ENCODE measurements at places on chromosomes 5 and 9.

DNA sequence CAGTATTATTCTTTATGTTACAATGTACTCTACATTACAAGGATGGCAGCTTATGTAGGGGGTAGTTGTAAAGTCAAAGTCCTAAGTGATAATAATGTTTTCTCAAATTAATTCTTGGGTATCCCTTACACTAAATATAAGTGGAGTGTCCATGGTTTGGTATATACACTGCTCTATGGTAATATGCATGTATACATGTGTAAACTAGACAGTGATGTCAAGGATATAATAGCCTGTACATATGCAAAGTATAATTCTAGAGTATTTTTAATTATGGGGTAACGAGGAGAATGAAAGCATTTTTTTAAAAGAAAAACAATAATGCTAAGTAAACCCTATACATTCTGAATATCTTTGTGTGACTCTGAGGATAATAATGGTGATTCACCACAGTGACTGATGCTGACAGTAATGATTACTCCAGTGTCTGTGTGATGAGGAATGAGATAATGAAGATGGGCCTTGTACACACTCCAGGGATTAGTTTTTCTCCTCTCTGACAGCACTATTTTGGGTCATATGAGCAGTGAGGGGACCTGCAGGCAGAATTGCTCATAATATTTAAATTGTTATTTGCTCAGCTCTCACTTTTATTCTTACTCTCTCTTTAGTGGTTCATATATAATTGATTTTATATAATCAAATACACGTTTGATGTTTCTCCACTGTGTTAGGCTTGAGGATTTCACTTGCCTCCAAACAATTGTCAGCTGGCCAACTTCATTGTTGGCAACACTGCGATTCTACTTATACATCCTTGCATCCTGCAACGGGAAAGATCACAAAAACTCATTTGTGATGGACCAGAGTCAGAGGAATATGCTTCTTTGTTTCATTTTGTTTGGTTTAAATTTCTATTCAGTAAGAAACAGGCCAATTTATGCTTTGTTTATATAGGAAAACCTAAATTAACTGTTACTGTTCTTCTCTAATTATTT lies 88.2 kb downstream of the NREP start:
- no peak for DNase-seq

DNA sequence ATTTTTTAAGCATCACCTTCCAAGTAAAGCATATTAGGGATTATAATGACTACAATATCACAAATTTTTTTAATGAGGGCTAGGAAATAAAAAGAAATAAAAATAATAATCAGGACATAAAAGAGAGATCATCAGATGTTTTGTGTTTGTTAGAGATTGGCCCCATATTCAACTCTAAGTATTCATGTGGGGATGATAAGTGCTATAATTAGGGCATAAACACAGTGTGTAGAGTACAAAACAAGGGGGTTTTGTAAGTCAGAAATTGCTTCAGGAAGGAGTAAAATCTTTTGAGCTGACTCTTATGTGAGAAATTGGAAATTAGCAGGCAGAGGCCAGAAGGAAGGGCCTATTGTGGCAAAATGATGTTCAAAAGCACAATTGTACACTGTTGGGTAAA lies 127.3 kb downstream of the STARD4 start:
- DNase-seq = no peak

GRCh38 chr5:75734913-75735789 lies 17.9 kb upstream of the POC5 start:
- no peak for DNase-seq

GRCh38 chr5:108276187-108277050 lies 105.5 kb downstream of the FBXL17 start:
- no peak for DNase-seq
